ENCODE measurements at places on chromosomes 7 and 10. TPM values are rescaled to one million over a fixed set of nuclear protein-coding genes. Genes with fewer than 3 reads are reported as not detected.

POM121C gene
- total RNA-seq, result 106 TPM

PPP1R3A gene
- total RNA-seq, result not detected

GIMAP1 gene
- 5.5 TPM for total RNA-seq

PRSS37 gene
- total RNA-seq, result not detected

PLPP4 gene
- total RNA-seq, result not detected

MYL10 gene
- not detected for total RNA-seq

ASZ1 gene
- not detected for total RNA-seq

XRCC2 gene
- total RNA-seq, result 19.3 TPM

HOXA2 gene
- not detected for total RNA-seq

MPP7 gene
- total RNA-seq, result 10.9 TPM

LMBR1 gene
- total RNA-seq, result 31.0 TPM

PIP4K2A gene
- 108 TPM for total RNA-seq

MRC1 gene
- total RNA-seq, result 0.04 TPM

All from activated CD4-positive, alpha-beta T cell treated with anti-CD3 and anti-CD28 coated beads for 36 hours (primary cell).